ENCODE measurements at places on chromosomes 5 and 9.

GRCh38 chr5:15821506-15821905 is 321.5 kb downstream of the FBXL7 start:
- DNase-seq, result no peak

GRCh38 chr9:109408759-109409462 is 88.1 kb upstream of the EPB41L4B start:
- DNase-seq, result no peak

- no peak for DNase-seq
Observed at GRCh38 chr9:126479515-126479914, 134.2 kb upstream of the LMX1B start.

DNA sequence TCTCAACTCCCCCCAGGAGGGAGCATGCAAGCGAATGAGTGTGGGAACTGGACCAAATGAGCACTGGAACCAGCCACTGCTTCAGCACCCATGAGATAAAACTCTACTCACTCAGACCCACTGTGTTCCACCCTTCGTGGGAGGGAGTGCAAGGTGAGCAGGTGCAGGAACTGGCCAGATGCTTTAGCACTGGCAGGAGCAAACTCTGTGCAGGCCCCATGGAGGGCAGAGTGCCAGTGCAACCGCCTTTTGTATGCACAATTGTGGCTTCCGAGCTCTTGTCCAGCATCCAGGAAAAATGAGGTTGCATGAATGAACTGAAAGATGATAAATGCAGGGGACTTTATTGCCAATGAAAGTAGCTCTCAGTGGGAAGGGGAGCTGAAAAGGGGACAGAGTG is 67.4 kb upstream of the CCDC112 start:
- no peak for DNase-seq

DNA sequence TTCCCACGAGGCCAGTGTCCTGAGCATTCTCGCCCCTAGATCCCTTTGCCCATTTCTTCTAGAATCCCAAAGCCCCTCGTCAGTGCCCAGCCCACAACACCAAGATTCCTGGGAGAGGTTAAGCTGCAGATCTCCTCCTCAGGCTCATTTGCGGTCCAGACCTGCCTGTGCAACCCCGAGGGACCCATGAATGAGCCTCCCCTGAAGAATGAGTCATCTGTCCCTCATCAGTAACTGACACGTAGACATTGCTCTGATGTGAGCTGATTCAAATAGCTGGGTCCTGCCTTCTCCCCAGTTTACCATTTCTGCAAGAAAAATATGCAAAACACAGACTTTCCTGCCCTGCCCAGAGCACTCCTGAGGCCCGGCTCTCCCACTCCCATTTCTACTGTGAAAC is 92.8 kb downstream of the ADCY2 start:
- no peak for DNase-seq

DNA sequence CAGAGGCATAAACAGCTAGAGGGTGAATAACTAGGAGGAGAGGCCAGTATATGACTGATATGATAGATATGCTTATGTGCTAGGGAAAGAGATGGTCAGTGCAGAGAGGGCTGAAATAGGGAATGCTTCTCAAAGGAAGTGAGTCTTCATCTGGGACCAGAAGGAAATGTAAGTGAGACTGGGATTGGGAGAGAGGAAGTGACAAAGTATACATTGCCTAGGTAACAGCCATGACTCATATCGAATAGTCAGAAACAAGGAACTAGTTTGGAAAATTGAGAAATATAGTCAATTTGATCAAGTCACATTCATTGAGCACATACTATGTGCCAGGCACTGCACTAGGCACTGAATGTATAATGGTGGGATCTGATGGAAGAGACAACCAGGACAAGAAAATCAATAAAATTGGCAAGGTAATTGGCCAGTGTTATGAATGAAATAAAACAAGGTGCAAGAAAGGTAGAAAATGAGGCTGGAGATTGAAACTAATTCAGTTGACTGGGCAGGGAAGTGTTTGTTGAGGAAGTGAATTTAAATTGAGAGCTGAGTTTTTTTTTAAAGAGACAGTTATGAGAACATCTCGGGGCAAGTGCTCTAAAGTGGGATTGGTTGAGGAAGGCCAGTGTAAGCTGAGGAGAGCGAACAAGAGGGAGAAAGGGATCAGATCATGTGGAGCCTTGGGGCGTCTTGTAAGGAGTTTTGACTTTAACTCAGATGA is 4.3 kb downstream of the ERAP2 start:
- peak; percentile 30 for DNase-seq

DNA sequence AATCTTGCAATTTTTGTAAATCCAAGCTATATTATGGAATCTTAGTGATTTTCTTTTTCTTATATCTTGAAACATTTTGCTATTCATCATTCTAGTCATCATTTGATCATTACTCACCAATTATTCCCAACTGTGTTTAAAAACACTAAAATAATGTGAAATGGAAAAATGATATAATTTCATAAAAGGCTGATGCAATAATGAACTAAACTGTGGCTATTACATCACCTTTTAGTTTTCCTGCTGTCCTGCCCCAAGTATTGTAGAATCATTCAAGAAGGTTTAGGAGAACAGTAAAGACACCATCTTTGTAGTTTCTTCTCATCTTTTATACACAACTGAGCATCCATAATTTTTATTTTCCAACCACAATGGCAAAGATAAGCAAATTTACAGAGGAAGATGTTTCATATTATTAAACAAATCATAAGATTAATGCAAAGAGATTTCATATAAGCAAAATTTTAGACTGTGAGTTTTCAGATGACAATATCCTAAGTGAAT is 431.0 kb upstream of the SLC30A5 start:
- DNase-seq, result no peak

- peak; percentile 86 for DNase-seq
Observed at GRCh38 chr9:123349691-123350480, 6.1 kb upstream of the CRB2 start.

GRCh38 chr5:167631191-167631590 is 660.3 kb upstream of the WWC1 start:
- no peak for DNase-seq

GRCh38 chr9:70091572-70091971 is 47.9 kb downstream of the MAMDC2 start:
- DNase-seq, result no peak

GRCh38 chr5:10647640-10648039 is 83.8 kb downstream of the ANKRD33B start:
- DNase-seq, result no peak

GRCh38 chr5:95543017-95543705 is 11.6 kb downstream of the SKIC3 start:
- DNase-seq, result peak; percentile 7

DNA sequence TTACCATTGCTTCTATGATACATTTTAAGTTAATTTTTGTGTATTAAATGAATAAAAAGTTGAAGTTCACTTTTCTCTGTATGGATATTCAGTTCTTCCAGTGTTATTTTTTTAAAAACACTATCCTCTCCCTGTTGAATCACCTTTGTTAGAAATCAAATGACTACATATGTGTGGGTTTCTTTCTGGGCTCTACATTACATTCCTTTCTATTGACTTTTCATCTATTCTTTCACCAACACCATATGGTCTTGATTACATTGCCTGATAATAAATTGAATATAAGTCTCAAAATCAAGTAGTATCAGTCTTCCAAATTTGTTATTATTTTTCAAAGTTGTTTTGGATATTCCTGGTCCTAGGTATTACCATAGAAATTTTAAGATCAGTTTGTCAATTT is 7.3 kb upstream of the RASEF start:
- no peak for DNase-seq

DNA sequence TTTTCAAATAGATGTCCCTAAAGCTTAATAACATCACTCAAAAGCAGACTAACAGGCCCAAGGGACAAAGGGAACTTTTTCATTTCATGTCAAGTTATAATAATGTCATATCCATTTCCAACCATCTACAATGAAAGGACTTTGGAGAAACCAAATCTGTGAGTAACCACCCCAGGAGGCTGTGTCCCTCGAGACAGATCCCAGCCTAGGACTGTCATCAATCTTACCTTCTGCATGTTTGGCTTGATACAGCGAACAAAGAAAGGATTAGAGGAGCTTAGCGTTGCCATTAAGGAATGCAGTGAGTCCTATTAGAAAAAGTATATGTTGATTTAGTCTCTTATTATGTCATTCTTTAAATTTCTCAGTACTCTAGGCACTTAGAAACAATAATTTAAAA is 137.8 kb upstream of the RETREG1 start:
- DNase-seq, result no peak

DNA sequence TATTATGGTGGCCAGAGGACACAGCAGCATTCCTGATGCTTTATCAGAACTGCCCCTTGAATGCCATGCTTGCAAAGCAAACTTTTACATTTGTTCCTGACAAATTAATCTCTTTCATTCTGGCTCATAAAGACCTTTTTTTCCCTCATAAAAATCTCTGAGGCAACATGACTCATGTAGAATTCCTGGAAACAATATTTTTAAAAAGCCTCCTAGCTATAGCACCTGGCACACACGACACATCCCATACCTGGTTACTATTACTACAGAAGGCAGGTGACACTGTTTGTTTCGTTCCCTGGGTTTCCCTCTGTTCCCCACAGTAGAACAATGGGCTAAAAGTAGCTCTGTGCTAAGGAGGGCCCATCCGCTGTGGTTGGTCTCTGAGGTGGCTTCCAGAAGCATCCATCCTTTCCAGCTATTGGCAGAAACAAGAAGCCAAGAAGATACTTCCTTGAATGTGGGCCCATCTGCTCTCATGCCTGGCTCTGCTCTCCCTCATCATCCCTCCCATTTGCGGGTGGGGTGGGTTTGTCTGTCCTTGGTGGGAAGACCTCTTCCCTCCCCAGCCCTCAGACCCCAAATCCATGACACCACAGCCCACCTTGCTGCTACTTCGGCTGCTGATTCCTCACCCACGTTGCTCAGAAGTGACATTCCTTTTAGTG is 59.1 kb downstream of the GALNT12 start:
- DNase-seq, result no peak

DNA sequence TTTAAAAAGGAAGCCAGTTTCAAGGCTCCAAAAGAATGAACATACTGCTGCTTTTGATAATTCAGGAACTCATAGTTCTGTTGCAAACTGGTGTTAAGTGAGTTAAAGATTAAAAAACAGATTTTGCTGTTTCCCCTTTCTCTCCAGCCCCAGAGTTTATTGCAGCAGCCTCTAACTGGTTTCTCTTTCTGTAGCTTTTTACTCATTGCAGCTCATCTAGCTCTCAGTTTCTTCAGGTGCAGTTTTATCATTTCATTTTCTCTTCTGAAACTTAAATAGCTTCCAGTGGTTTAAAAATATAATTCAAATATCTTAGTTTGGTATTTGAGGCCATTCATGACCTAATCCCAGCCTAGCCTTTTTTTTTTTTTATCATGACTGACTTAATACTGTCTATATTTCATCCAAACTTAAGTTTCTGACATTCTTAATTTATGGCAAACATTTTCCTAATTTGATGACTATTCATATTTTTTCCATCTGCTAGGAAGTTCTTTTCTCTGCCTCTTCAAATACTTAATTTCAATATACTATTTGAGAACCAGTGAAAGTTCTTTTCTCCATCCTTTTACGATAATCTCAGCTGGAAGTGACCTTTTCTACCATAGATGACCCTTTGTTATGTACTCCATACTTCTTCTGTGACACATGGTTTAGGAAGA is 252.7 kb upstream of the GRIA1 start:
- no peak for DNase-seq

GRCh38 chr9:20044686-20045085 is 255.8 kb upstream of the SLC24A2 start:
- no peak for DNase-seq

DNA sequence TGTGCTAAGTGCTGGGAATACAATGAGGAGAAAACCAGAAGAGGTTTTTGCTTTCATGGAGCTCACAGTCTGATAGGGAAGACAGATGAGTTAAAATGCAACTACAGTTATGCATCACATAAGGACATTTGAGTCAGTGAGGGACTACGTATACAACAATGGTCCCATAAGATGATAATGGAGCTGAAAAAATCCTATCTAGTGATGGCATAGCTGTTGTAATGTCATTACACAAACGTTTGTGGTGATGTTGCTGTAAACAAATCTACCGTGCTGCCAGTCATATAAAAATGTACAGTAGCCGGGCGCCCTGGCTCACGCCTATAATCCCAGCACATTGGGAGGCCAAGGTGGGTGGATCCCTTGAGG is 110.1 kb upstream of the RAD23B start:
- no peak for DNase-seq

GRCh38 chr9:113417370-113417769 is 6.8 kb downstream of the C9orf43 start:
- no peak for DNase-seq

DNA sequence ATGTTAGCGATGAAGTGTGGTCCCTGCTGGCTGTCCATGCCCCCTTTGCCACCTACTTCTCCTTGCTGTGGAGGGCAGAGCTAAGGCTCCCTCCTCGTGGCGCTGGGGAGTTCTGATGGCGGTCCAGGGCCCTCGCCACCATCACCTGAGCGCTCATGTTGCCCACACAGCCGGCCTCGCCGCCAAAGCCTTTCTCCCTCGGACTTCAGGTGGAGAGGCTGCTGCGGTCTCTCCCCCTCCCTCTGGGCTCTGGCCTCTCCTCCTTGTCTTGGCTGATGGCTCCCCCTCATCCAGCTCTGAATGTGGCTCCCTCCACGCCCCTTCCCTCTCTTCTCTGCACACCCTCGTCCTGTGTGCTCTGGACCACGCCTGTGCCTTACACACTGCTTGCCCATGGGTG is 14.5 kb upstream of the LPCAT1 start:
- no peak for DNase-seq

DNA sequence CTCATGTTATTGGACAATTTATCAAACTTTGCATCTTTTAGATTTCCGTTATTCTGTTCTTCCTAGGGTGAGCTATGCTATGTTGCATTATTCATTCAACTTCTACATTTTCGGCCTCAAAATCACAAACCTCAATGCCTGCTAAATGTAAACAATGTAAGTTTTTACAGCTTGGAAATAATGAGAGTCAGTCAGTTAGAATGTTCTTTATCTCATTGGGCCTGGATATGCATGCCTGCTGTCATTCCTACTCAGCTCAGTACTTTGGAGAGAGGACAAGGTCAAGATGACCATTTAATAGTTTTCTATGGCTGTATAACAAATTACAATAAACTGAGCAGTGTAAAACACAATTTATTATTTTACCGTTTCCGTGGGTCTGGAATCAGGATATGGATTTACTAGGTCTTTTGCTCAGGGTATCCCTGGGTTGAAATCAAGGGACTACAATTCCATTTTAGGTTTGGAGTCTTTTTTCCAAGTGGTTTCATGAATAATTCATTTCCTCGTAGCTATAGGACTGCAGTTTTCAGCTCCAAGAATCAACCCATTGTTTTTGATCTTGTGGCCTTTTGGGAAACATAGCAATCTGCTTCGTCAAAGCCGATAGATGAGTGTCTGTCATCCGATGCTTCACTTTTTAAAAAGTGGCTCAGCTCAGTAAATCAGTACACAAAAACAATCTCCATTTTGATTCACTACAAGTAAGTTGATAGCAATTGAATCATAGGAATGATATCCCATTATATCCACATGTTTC is 1143.2 kb upstream of the CDH6 start:
- DNase-seq, result no peak

- no peak for DNase-seq
Observed at GRCh38 chr5:152113401-152113800, 188.8 kb upstream of the GLRA1 start.

- DNase-seq, result no peak
Observed at GRCh38 chr5:180642779-180643178, 6.6 kb downstream of the FLT4 start.

GRCh38 chr5:16992006-16992405 is 55.9 kb upstream of the MYO10 start:
- no peak for DNase-seq
